SJCRH30 (cell line): ENCODE measurements at places on chromosomes 4 and X. TPM values are rescaled to one million over a fixed set of nuclear protein-coding genes. Genes with fewer than 3 reads are reported as not detected.
A peak's percentile ranks its signal among the peaks of the same experiment; 100 is the strongest.

TRIM60 gene
- not detected in 2 replicates for total RNA-seq

DNA sequence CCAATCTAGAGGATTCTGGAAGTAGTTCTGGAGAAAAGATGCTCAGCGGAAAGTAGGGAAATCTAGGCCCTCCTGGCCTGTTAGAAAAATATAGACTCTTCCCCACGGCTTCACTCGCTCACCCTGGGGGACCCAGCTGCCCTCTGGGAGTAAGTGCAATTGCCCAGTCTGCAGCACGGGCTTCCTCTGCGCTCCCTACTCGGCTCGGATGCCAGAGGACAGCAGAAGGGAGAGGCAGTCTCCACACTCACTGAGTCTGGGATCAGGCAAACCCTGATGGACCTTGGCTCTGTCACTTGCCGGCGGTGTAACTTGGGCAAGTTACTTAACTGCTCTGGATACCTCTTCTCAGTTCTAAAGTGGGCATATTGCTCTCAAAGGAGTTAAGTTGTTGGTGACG lies 2.1 kb downstream of the SHISA3 start:
- no peak for DNase-seq

GRCh38 chrX:14039344-14039743 lies 9.7 kb upstream of the GEMIN8 start:
- peak; percentile 76 for DNase-seq

GRCh38 chr4:113561758-113562157 lies 199.8 kb downstream of the CAMK2D start:
- no peak for DNase-seq

NAP1L3 gene
- total RNA-seq: 0.47 and 0.66 TPM in 2 replicates

- peak; percentile 12 for DNase-seq
These were observed 127.0 kb upstream of the SH3RF1 start for GRCh38 chr4:169397762-169398161.

- no peak for DNase-seq
These were observed 202.1 kb downstream of the OR13H1 start for GRCh38 chrX:131745942-131746489.

DNA sequence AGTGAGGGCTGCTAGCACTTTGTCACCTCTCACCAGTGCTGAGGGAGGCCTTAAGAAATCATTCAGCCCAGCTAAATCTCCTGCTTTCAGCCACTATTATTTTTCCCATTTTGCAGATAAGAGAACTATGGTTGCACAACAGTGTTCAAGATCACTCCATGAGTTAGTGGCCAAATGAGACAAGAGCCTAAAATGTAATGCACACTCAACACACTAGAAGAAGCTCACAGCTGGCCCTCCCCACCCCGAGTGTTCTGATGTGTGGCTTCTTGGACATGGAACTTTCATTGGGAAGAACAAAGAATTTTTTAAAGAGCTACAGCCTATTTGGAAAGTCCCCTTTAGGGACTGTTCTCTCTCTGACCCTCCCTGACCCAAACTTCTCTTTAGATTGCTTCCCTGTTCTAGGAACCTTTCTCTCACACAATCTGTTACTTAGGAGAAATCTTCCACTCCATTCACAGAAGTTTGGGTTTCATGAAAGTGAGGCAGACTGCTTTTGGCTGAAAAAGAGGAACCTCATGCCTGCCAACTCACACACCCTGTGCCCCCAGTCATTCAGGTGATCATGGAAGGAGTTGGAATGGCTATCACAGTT lies 44.0 kb upstream of the CT47C1 start:
- no peak for DNase-seq

DNA sequence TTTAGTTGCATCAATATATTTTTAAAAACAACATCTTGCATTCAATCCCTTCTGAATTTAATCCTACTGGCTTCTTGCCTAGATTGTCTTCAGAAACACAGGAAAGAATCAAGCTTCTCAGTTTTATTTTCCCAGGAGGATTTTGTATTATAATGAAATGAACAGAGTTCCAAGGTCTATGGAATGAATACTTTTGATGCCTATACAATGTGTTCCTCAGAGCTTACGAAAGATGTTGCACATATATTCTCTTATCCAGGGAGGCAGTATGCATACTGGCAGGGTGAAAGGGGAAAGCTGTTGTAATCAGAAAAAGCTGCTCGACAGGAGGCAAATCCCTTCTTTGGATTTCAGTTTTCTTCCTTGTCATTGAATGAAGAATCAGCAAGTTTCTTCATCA lies 8.8 kb downstream of the TMPRSS11D start:
- DNase-seq: no peak

GRCh38 chr4:158020734-158021346 lies 152.0 kb downstream of the GASK1B start:
- peak; percentile 39 for DNase-seq

GRCh38 chr4:13496605-13497004 lies 12.5 kb upstream of the RAB28 start:
- DNase-seq: no peak

GRCh38 chrX:15681433-15681832 lies 16.8 kb upstream of the CLTRN start:
- no peak for DNase-seq

PDGFC gene
- total RNA-seq: 14.1 and 14.6 TPM in 2 replicates

CDKN2AIP gene
- total RNA-seq: 19.2 and 19.5 TPM in 2 replicates

GRCh38 chr4:73743795-73744194 lies 3.4 kb downstream of the CXCL8 start:
- no peak for DNase-seq

DNA sequence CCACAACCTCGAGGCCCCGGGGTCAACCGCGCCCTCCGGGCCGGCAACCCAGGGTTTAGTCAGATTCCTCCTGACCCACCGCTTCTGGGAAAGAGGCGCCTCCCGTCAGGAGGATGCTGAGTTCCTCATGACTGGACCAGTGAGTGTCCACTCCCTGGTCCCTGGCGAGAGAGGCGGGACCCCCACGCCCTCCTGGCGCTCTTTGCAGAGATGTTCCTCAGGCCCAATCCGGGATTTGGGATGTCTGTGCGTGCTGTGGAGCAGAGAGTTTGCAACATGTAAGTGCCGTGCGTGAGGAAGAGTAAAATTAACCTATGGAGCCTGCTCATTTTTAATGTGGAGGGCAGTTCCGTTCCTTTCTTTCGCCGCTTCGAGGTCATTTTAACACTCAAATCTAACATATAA lies 824 bp upstream of the UGDH start:
- DNase-seq: no peak

- DNase-seq: no peak
These were observed 61.5 kb downstream of the PCDH18 start for GRCh38 chr4:137470806-137471205.

- peak; percentile 38 for DNase-seq
These were observed 229.6 kb downstream of the PRDM5 start for GRCh38 chr4:120692964-120693363.

DNA sequence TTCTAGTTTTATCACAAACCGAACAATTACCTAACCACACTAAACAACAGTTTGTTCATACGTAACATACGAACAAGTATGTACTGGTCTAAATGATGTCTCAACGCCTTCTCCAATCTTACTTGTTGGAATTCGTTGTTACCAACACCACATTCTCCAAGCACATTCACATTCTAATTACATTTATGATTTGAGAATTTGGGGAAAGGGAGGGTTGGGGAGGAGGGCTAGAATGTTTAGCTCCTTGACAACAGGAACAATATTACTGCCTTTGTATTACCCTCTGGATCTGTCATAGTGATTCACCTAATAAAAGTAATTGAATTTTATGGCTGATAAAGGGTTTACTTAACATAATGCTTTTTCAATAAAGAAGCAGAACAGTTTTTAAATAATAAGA lies 24.4 kb downstream of the LCORL start:
- DNase-seq: no peak

GRCh38 chr4:924107-925096 lies 7.7 kb downstream of the GAK start:
- no peak for DNase-seq
